ENCODE measurements at places on chromosomes 7 and 10.

- DNase-seq = no peak
Observed at GRCh38 chr7:112115880-112116279, 90.3 kb downstream of the DOCK4 start.

DNA sequence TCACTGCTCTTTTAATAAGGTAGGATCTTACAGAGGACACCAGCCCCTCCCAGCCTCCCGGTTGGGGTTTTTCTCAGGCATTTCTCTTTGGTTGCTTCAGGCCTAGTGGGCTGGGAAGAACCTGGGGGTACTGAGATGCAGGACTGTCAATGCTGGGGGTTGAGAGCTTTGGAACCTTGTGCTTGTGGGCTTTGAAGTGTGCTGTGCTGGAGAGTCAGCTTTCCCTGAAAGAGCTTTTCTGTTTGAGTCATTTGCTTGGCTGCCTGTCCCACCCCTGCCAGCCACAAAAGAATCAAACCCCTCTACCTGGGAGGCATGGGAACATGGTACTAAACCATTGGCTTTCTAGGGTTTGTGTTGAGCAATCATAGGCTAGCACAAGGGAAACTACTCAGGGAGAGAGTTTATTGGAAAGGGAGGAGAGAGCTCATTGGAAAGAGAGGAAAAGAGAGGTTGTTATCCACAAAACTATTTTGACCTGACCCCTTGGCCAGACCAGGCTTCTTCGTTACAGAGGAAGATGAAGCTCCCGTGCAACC is 1.4 kb downstream of the SCD start:
- DNase-seq = no peak

DNA sequence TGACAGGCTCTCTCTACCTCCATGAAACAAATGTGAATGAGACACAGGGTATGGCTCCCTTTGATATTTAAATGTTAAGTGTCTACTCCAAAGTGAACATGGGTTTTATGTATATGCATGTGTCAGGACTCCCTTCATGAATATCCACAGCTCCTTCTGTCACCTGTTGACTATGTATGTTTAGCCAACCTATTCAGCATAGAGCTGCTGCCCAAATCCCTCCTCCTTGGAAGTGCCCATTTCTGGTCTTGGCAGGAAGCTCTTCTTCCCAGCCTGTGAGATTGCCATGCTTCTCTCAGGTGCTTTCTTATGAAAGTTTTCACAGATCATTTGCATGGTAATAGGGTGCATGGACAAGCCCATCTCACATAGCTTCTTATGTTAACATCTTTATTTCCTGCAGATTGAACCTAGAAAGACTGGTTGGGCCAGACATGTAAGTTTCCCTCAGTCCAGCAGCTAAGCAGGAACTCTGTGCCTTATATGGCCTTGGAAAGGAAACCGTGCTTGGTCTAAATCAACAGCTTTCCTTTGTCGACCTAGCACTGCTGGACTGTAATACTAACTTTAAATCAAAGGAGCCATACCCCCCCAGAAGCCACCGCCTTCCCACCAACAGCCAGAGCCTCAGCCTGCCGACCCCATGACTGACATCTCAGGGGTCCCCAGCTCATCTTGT is 288.9 kb downstream of the ADARB2 start:
- no peak for DNase-seq

GRCh38 chr7:141133646-141134045 is 59.8 kb downstream of the TMEM178B start:
- DNase-seq = no peak

DNA sequence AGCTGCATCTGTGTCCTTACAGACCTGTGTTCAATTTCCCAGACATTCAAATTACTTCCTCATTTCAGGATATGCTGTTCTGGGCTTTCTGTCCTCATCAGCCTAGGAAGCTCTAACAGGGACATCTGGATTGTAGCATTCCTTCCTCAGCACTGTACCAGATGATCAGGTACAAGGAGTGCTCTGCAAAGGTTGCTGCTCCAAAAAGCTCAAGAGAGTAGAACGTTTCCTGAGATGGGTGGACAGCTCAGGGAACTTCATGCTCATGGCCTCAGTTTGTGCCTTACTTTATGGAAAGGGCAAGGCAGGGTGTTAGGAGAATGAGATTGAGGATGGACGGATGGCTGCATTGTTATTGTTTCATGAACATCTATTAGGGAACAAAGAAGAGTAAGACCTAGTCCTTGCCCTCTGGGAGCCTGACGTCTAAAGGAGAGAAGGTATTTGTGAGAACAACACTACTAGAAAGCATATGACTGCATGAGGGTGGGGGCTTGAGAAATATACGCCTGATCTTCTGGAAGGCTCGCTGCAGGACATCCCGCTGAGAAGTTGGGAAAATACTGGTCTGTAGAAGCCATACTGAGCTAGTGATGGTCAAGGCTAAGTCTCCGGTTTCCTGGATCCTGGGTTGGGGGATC is 10.5 kb upstream of the ZNF212 start:
- DNase-seq = no peak

GRCh38 chr10:120039826-120040225 is 147.3 kb downstream of the SEC23IP start:
- no peak for DNase-seq

DNA sequence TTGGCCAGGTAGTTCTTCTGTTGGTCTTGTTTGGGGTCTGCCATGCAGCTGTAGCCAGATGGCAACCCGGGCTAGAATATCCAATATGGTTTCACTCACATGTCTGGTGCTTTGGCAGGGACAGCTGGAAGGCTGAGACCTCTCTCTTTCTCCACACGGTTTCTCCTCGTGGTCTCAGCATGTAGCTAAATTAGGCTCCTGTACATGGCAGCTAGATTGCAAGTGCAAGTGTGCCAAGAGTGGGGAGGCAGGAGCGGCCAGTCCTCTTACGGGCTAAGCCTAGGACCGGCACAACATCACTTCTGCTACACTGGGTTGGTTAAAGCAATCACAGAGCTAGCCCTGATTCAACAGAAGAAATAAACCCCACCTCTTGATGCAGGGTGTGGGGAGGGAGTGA is 9.3 kb upstream of the PDE1C start:
- DNase-seq = no peak

- DNase-seq = no peak
Observed at GRCh38 chr10:234708-235406, 99.6 kb downstream of the ZMYND11 start.

GRCh38 chr10:9262770-9263169 is 1208.3 kb downstream of the GATA3 start:
- no peak for DNase-seq

GRCh38 chr10:117545141-117546019 is 2.8 kb downstream of the EMX2 start:
- DNase-seq = no peak

GRCh38 chr10:113294868-113295267 is 258.0 kb upstream of the HABP2 start:
- no peak for DNase-seq

DNA sequence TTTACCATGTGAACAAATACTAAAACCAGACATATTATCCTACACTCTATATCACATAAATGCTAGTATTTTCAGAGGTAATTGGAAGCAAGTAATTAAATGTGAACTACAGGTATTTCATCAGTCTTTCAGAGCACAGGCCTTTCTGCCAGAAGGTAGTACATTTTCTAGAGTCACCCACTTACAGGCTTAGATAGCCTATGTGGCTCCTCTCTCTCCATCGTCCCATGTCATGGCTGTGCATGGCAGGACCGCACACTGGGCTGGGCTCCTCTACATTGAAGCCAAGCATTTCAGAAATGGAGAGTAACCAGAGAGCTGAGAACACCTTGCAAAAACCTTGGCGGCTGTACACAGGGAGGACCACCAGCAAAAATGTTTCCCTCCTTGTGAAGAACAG is 49.7 kb downstream of the GFRA1 start:
- no peak for DNase-seq
